ENCODE measurements at places on chromosomes 6 and 20. TPM values are rescaled to one million over a fixed set of nuclear protein-coding genes. Genes with fewer than 3 reads are reported as not detected.
A peak's percentile ranks its signal among the peaks of the same experiment; 100 is the strongest.

Gene CRISP3
- not detected for total RNA-seq

Gene CCN5
- not detected for total RNA-seq

DNA sequence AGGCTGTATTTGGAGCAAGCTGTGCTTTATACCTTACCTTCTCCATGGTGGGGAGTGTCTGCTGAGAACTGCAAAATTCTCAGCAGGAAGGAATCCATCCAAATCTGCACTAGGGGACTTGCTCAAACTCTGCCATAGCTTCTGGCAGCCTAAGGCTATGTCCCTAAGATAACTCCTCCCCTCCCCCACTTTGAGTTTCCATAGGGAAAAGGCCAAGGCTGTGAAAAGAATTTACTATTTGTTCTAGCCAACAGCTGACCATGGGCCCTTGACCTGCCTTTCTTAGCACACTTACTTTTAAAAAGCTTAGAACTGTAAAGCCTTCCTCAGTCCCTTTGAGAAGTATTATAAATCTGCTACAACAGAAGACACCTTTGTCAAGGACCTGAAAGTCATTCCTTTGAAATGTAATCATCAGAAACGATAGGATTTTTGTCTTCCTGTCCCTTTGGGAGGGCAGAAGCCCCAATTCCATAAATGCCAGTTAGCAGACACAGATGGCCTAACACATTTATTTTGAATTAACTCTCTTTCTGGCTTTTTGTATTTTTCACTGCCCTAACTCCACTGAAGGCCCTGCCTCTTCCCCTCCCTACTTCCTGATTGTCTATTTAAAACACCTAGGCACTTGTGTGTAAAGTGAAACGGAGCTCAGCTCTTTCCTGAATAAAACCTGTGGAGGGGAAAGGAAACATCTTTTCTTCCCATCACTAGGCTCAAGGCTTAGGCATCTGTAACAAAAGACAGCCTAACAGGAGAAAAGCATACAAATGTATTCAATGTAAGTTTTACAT is 157.1 kb downstream of the AKAP7 start:
- H3K27ac ChIP-seq, result peak overlapping the region; percentile 40
- H3K36me3 ChIP-seq, result peaks cover 11% of the 10 kb centered on the region
- peaks cover 23% of the 10 kb centered on the region for H3K4me1 ChIP-seq
- no peaks in the 10 kb centered on the region for H3K27me3 ChIP-seq
- DNase-seq, result no peak
- no peak overlapping the region for H3K4me3 ChIP-seq

DNA sequence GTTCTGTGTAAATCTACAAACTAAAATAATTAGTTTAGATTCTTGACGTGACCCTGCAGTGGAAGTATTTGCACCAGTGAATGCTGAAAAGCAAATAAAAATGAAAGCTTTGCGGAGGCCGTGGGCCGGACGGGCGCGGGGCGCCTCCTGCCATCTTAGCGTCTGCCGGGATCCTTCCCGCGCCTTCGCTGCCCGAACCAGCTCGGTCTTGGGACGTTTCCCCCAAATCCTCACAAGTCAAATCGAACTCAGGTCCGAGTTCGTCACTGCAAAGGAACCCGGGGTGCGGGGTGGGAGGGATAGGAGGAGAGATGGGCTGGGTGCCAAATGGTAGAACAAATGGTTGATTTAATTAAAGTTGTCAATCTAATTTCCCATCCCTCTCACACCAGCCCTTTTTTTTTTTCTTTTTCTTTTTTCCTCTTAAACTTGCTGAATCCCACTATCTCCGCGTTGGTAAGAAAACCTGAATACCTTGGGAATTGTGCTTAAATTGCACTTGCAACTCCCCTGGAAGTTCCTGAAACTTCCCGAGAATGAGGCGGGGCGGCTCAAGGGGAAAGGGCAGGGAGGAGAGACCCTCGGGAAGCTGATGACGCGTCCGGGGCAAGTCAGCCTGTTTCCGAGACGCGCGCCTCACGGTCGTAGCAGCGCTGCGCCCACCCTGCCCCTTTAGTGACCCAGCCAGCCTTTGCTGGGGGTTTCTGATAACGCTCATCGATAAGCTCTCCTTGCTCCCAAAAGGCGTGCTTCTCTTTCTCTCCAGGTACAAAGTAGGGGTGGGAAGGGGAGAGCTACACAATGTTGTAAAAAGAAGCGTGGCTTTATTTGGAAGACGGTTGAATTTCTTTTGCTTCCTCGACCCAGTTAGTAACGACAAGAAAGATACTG is 1.8 kb downstream of the GJA1 start:
- H3K4me1 ChIP-seq, result peaks cover 19% of the 10 kb centered on the region
- H3K36me3 ChIP-seq, result peaks cover 2% of the 10 kb centered on the region
- H3K4me3 ChIP-seq, result peak overlapping the region; percentile 82
- no peak overlapping the region for H3K27ac ChIP-seq
- DNase-seq, result peak; percentile 11

GRCh38 chr6:169428532-169428931 is 174.9 kb upstream of the THBS2 start:
- H3K27me3 ChIP-seq, result no peaks in the 10 kb centered on the region
- no peak overlapping the region for H3K4me3 ChIP-seq
- H3K27ac ChIP-seq, result no peak overlapping the region
- DNase-seq, result no peak
- H3K36me3 ChIP-seq, result peaks cover 11% of the 10 kb centered on the region
- no peaks in the 10 kb centered on the region for H3K4me1 ChIP-seq

DNA sequence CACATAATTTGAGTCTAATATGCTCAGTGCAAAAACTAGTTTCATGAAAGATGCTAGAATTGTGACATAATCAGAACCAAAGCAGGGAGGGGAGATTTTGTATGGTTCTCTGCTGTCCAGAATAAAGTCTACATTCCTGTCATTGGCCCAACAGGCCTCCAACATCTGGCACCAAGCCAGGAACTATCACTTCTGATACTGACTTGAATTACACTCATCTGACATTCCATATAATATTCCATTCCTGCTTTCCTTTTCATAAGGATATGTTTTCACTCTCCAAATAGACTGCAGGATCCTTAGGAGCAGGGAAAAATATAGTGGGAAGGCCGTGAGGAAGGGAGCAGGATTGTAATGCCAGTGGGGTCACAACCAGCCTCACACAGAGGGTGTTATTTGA is 84.6 kb upstream of the BTN3A2 start:
- H3K27me3 ChIP-seq, result no peaks in the 10 kb centered on the region
- H3K4me1 ChIP-seq, result peaks cover 35% of the 10 kb centered on the region
- H3K27ac ChIP-seq, result no peak overlapping the region
- no peak overlapping the region for H3K4me3 ChIP-seq

Data from activated naive CD8-positive, alpha-beta T cell treated with anti-CD3 and anti-CD28 coated beads for 36 hours (primary cell).